CD4-positive, alpha-beta T cell treated with Interleukin-17A for 4 hours (primary cell): ENCODE measurements at places on chromosomes 12 and 14.

- DNase-seq: no peak
Measured at GRCh38 chr14:100706860-100707259, 19.8 kb upstream of the DLK1 start.

GRCh38 chr12:82470906-82471512 is 112.7 kb downstream of the METTL25 start:
- no peak for DNase-seq

DNA sequence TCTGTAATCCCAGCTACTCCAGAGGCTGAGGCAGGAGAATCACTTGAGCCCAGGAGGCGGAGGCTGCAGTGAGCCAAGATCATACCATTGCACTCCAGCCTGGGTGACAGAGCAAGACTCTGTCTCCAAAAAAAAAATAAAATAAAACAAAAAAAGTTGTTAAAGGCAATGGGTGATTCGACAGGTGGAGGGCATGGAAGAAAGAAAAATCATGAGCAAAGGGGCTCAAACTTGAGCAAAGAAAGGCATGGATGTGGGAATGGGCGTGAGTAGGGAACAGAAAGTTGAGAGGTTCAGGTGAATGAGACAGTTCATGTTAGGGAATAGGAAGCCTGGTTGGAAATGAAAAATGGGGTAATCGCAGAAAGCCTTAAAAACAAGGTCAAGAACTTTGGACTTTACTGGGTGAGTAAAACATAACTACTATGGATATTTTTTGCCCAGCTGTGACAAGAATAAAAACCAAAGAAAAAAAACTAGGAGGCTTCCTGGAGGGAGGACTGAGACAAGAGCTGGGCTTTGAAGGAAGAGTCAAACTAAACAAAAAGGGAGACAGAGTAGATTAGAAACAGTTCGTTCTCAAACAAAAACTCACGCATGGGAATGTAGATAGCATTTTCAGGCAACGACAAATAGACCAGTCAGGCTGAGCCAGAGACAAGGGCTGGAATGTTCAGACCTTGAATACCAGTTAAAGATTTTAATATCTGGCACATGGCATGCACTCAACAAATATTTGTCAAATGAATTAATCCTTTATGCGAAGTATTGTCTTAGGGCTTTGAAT is 18.8 kb downstream of the PYM1 start:
- no peak for DNase-seq

- DNase-seq: no peak
Measured at GRCh38 chr12:63292471-63293221, 141.6 kb upstream of the AVPR1A start.

GRCh38 chr14:64598404-64598803 is 48.6 kb downstream of the PPP1R36 start:
- DNase-seq: no peak

DNA sequence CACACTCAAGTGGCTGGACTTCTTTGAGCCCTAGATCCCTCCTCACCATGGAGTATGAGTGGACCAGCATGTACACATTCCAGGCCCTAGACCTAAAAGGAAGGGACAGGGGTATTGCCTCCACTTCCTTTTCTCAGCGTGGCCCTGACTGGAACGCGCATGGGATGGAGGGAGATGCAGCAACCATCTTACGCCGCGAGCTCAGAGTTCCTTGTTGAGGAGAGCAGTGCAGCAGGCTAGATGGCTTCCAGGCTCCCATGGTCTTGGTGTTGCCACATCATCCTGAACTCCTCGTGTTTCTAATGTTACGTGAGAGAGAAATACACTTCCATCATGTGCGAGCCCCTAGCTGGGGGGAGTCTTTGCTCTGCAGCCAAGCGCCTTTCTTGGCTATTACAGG is 61.8 kb upstream of the DIO3 start:
- no peak for DNase-seq
